ENCODE measurements at places on chromosomes 5 and 9. TPM values are rescaled to one million over a fixed set of nuclear protein-coding genes. Genes with fewer than 3 reads are reported as not detected.

- DNase-seq, result no peak
- H3K27me3 ChIP-seq, result no peaks in the 10 kb centered on the region
- H3K27ac ChIP-seq, result no peak overlapping the region
- no peak overlapping the region for H3K4me3 ChIP-seq
- H3K4me1 ChIP-seq, result no peaks in the 10 kb centered on the region
- H3K36me3 ChIP-seq, result no peaks in the 10 kb centered on the region
These were observed 9.6 kb upstream of the TOR4A start for GRCh38 chr9:137267933-137268355.

UGT3A1 gene
- not detected for total RNA-seq

NR4A3 gene
- total RNA-seq, result 0.13 TPM

DNA sequence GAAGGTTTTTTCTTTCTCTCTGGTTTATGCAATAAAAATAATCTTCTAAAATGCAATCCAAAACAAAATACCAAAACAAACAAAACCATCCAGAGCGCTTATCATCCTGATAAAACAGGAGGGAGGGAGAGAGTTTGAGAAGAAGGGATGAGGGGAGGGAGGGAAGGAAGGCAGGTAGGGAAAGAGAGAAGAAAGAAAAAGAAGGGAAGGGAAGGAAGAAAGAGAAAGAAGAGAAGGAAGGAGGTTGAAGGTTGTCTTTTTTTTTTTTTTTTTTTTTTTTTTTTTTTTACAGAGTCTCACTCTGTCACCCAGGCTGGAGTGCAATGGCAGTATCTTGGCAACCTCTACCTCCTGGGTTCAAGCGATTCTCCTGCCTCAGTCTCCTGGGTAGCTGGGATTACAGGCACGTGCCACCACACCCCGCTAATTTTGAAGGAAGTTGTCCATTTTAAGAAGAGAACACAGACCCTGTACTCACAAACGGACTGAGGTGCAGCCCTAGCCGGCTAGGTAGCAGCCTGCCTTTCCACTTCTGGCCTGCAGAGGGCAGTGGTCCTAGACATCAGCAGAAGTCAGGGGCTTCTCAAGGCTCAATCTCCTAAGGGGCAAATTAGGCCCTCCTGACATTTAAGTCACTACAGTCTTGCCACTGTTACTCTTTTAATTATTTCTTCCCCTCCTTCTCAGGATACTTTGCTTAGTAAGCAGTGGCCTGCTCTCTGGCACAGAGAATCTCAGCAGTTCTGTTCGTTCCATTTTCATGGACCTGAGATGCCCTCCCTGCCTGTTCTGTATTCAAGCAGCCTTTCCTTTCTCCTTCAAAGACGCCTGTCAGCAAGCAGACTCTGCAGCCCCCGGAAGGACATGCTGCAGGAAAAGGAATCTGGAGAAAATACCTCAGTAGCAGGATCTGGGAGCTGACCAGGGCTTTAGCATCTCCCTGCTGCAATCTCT, 76.4 kb downstream of the EPB41L4B start:
- peaks cover 8% of the 10 kb centered on the region for H3K36me3 ChIP-seq
- DNase-seq, result peak; percentile 71
- peak overlapping the region; percentile 54 for H3K27ac ChIP-seq
- peaks cover 14% of the 10 kb centered on the region for H3K4me1 ChIP-seq

SCGB3A2 gene
- 0.39 TPM for total RNA-seq

DNA sequence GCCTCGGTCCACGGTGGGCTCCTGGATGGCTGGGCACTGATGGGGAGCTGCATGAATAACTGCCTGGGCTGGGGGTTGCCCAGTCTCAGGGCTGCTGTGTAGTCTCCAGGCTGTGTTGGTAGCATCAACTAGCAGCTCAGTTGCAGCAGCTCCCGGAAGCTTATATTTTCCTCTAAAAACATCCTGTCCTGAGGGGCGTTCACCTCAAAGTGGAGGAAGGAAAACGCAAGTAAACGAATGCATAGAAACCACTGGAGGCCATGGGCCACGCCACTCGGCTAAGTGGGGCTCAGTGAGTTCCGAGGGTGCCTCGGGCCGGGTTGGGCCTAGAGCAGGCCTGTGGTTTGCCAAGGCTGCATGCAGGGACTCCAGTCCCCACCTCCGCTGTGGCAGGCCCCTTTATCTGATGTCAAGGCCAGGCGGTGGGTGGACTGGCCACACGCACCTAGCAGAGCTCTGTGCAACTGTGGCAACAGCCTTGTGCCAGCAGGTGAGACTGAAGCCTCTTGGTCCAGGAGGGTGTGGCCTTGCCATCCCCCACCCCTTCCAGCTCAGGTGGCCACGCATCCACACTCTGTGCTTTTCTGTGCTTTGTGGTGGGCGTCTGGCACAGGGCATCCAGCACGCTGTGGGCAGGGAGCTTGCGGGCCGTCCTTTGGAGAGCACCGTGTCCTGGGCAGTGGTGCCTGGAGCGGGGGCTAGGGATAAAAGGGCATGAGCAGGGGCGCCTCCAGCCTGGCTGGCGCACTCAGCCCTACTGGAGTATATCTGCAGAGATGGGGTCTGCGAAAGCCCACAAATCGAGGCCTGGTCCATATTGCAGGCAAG, 15.1 kb downstream of the TCF7 start:
- DNase-seq, result no peak
- no peaks in the 10 kb centered on the region for H3K27me3 ChIP-seq
- H3K4me1 ChIP-seq, result peaks cover 36% of the 10 kb centered on the region
- H3K36me3 ChIP-seq, result no peaks in the 10 kb centered on the region
- no peak overlapping the region for H3K27ac ChIP-seq
- no peak overlapping the region for H3K4me3 ChIP-seq

DNA sequence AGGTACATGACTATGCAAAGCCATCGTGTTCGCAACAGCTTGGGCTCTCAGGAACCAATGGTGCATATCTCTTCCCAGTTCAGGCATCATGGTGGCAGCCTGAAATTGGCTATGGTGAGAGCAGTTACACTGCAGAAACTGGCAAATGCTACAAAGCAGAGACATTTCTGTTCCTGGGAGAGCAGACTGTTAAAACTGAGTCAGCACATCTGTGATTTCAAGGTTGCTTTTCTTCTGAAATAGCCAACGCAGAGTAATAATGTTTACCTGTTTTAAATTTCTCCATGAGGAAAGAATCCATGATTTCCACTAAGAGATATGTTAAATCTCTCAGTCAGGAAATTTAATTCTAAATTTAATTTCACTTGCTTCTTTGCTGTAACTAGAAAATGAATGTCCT, 47.8 kb downstream of the C7 start:
- H3K27me3 ChIP-seq, result no peaks in the 10 kb centered on the region
- no peak overlapping the region for H3K4me3 ChIP-seq
- H3K4me1 ChIP-seq, result no peaks in the 10 kb centered on the region
- no peak overlapping the region for H3K27ac ChIP-seq
